ENCODE measurements at places on chromosomes 3 and 15.

DNA sequence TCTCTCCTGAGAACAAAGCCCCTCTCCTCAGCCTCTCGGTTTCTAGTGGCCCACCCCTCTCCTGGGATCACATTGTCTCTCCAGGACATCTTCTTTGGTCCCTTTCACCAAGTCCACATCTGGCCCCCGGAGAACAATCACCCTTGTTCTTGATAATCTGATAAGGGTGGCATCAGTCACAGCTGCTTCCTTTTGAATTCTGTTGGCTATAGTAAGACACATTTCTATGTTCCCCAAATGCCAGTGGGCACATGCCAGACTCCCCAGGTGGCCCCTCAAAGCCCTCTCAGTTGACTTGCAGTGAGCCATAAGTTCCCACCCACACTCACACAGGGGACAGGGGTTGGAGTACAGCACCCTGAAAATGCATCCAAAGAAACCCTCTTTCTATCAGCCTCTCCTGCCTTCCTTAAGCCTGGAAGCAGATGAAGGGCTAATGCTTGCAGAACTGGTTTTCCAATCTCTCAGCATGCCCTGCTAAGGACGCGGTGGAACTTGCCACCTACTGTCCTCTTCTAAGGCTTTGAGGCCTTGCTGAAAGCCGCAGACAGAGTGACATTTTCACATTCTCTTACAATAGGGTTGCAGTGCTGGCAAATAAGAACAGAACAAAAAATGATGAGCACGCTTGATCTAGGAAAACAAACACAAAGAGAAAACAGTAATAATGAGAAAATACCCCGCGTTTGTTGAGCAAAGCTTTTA, 101.3 kb upstream of the SLCO3A1 start:
- no peak for DNase-seq

- DNase-seq = no peak
Observed at GRCh38 chr3:138135833-138136194, 3.6 kb upstream of the A4GNT start.

DNA sequence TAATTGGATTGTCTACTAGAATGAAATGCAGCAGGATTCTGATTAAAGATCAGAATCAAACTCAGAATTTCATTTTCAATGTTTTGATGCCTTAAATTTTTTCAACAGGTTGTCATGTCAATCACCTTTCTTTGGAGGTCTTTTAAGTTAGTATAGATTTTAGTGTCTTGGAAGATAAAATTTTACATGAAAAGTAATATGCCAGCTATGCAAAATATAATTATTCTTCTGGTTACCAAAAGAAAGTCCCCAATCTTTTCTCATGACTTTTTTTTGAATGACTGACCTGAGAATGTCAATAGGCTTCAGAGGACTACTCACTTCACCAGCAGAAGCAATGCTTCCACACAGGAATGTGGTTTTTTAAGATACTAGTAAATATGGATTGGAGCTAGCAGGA, 4.3 kb downstream of the FGF7 start:
- no peak for DNase-seq

DNA sequence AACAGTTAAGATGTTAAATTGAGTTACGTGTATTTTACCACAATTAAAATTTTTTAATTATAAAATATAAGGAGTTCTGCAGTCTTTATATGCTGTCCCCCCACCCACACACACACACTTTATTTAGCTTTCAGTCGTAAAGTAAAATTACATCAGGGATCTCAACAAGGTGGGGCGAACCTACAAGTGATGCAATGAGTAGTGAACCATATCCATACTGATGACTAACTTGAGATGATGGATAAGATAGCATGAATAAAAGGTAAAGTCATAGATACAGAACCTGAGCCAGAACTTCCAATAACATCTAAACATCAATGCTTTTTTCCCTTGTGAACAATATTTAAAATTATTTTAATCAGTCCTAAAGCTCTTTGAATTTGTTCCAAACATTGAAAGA, 77.2 kb downstream of the VPS13C start:
- no peak for DNase-seq

- DNase-seq = no peak
Observed at GRCh38 chr3:38099518-38099917, 37.4 kb downstream of the ACAA1 start.

DNA sequence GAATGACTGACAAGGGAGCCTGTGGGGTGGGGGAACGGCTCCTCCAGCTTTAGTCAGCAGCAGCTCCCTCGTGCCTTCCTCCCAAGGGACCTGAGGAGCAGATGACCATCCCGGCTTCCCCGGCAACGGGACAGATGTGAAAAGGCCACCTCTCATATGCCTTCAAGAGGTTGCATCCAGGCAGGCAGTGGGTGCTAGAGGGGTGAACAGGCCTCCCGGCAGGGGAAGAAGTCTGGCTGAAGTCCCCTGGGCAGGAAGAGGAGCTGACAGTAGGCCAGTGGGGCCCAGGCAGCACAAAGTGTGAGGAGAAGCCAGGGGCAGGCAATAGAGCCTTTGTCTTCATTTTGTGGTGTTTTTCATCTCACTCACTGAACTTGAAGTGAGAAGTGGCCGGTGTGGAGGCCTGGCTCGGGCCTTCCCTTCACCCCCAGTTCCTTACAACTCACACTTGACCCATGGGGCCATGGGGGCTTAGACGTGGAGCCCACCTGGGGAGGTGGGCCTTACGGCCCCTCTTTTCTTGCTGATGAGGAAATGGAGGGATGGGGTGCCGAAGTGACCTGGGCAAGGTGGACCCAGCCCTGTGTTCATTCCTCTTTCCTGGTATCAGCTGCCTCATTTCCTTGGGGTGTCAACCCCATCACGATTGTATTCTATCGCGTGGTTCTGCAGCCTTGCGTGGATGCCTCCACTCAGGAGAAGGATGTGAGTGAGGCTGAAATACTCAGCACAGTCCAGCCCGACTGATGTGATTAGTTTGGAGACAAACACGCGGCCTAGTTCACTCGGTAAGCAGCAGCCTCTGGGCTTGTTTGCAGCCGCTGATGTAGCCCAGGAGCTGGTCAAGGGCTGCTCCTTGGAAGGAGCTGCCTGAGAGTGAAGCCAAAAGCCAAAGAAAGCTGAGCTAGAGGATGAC, 115.5 kb upstream of the ALDH1A3 start:
- no peak for DNase-seq

- no peak for DNase-seq
Observed at GRCh38 chr3:165624761-165625160, 212.5 kb downstream of the BCHE start.

DNA sequence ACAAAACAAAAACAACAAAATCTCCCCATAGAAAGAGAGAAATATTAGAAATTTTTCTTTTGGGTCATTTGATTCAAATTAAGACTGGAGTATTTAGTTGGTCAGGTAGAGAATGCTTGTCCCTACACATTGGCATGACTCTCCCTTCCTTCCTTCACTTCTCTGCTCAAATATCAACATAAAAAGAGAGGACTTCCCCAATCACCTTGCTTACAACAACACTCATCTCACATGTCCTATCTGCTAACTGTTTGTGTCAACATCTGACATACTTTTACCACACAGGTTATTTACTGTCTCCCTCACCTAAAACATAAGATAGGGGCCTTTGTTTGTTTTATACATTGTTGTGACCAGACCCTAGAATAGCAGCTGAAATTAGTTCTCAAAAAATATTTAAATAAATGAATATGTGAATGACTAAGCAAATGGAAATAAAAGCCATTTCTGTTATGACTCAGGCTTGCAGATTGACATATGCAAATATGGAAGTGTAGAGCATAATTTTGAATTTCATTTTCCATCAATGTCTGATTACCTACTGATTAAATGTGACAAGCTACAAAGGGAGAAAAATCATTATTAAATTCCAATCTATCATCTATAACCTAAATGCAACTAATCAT, 304.8 kb downstream of the CTNNB1 start:
- no peak for DNase-seq

- DNase-seq = no peak
Observed at GRCh38 chr3:181534781-181535221, 176.9 kb upstream of the SOX2 start.

DNA sequence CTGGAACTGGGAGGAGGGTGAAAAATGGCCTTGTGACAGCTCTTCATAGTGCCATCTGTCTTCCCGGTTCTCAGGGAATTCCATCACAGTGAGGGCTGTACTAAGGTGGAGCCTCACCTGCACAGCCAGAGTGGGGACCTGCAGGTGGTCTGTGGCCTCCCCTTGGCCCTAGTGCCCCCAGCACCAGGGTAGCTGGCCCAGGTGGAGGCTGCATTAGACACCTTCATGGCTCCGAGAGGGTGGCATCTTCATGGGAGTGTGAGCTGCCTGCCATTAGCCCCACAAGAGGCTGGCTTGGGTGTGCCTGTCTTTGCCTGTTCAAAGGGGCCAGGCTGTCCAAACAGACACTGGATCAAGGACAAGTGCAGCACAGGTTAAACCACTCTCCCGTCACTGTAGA, 95.5 kb upstream of the PRR23E start:
- DNase-seq = no peak

- DNase-seq = no peak
Observed at GRCh38 chr3:148816981-148817525, 10.6 kb upstream of the CPB1 start.

DNA sequence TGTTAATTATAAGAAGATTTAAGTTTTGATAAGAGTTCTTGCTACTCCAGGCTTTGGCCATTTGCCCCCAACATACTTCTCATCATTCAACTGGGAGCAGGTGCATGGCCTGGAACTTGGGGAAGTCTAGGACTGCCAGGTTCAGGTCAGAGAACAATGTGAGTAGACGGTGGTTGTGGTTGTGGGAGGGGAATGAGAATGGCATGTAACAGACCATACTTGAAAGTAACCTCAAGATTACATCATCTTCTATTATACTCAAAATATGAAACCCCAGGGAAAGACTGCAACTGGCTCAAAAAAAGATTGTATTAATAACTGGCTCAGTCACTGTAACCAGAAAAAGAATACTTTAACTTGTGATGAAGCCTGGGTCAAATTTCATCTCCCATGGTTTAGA, 364.9 kb upstream of the DPPA4 start:
- DNase-seq = no peak

DNA sequence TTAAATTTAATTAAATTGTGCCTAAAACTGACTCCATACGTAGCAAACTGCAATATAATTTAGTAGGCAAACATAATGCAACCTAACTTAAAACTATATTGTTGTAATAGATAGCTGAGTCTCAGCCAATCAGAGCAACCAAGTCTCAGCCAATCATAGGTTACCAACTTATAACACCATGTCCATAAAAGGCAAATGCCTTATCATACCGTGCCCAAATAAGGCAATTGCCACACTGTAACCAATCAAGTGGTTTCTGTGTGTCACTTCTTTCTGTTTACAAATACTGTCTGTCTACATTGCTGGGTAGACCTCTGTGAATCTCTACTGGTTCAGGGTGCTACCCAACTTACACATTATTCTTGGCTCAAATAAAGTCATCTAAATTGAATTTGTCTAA, 728.4 kb upstream of the EPHA6 start:
- no peak for DNase-seq

DNA sequence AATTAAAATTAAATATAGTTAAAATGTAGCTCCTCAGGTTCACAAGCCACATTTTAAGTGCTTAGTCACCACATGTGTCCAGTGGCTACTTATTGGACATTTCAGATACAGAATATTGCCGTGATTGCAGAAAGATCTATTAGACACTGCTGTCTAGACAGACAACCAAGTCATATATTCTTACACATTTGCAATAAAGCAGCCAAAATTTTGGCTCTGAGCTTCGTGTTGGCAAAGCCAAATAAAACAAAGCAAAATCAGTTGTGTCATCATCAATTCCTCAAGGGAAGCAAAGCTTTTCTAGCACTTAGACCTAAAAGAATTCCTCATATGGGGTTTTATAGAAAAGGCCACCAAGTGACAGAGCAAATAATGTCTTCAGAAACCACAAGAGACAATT, 193.1 kb upstream of the LPP start:
- DNase-seq = no peak

- DNase-seq = peak; percentile 71
Observed at GRCh38 chr3:122947196-122947595, 80.4 kb downstream of the SEMA5B start.

- DNase-seq = peak; percentile 80
Observed at GRCh38 chr3:61537366-61537765, 24.0 kb upstream of the PTPRG start.

DNA sequence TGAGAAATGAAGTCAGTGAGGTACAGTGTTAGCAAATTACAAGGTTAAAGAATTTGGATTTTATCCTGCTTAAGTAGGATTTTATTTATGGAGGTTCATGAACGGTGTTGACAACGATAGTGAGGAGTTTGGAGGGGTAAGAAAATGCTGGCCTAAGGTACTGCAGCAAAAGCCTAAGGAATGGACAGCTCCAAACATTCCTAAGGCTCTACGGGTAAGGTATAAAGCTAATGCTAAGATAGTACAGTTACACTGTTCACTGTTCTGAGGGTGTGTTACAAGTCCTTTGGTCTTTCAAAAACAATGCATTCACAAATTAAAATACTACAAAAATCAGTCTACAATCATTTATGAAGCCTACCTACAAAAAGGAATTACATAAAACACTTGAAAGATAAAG, 7.3 kb downstream of the MTMR10 start:
- no peak for DNase-seq

GRCh38 chr3:194328053-194328657, 23.0 kb downstream of the CPN2 start:
- DNase-seq = no peak

DNA sequence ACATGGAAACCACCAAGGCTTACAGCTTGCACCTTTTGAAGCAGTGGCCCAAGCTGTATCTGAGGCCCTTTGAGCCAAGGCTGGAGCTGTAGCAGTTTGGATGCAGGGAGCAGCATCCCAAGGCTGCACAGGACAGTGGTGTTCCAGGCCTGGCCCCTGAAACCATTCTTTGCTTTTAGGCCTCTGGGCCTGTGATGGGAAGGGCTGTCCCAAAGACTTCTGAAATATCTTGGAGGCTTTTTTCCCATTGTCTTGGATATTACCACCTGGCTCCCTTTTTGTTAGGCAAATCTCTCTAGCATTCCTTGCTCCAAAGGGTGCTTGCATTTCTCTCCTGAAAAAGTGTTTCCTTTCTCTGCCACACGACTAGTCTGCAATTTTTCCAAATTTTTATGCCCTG, 302.8 kb upstream of the MDFIC2 start:
- DNase-seq = no peak

- no peak for DNase-seq
Observed at GRCh38 chr15:29433507-29434248, 164.1 kb upstream of the NSMCE3 start.

DNA sequence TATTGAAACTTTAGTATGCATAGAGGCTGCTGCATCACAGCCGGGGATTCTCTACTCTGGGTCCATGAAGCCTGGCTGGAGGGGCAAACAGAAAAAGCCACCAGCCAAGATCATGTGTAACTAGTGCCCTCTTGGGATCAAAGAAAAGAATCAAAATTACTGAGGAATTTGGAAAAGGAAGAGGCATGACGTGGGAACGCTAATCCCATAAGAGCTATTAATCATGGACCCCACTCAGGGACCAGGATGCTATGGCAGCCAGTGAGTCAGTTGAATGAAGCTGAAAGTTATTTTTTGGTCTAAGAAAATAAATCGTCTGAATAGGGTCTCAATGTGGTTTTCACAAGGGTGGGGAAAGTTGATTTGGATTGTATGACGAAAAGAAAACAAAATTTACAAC, 1165.1 kb downstream of the ROBO2 start:
- DNase-seq = peak; percentile 52

Data from renal pelvis (tissue), 12 donors.